AG09309 (cell line): ENCODE measurements at places on chromosomes 5 and 9.
A peak's percentile ranks its signal among the peaks of the same experiment; 100 is the strongest.

DNA sequence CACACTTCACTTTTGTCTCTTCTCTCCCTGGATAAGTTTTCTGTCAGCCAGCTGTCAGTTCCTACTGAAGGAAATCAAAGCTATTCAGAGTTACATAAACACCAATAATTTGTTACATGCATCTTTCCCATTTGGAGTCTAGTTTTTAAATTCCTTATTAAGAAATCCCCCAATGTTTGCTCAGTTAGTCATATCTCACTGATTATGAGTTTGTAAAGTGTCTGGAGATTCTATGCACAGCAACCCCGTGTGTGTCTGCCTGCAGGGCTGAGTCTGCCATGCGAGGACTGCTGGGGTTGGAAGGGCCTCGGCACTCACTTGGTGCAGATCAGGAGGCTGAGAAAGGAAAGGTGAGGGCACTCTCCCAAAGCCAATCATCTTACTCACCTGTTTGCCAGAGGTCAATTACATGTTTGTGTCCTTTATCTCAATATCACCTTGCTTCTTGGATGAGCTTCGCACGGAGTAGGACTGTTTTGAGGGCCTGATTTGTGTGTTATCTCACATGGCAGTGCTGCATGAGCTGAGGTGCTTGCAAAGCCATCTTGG is 3.3 kb downstream of the ANKRD34B start:
- no peak for DNase-seq

DNA sequence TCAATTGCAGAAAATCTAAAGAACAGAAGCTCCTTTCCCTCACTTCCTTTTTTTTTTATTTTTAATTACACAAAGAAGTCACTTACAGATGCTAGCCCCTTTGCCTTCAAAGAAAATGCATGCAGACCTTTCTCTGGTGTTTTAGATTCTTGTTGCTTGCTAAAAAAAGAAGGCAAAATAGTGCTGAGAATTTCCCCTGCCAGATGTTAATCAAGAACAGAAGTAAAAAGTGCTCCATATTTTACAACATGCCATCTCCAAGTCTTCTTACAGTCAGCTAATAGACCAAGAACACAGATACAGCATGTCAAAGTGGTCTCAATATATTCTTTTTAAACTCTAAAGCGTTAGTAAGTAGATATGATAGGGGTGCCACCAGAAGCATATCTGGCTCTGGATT is 142.8 kb upstream of the RGMB start:
- DNase-seq, result no peak

DNA sequence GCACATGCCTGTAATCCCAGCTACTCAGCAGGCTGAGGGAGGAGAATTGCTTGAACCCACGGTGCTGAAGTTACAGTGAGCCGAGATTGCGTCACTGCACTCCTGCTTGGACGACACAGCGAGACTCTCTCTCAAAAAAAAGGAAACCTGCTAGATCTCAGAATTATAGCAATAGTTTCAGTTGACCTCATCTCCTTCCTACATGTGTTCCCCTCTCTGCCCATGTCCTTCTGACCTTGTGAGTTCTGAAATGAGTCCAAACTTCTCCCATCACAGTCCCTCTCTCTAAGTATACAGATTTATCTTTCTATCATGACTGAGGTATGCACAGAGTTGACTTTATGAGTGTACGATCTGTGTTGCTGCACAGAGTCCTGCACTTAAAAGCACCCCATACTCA is 44.6 kb upstream of the SHOC1 start:
- no peak for DNase-seq

DNA sequence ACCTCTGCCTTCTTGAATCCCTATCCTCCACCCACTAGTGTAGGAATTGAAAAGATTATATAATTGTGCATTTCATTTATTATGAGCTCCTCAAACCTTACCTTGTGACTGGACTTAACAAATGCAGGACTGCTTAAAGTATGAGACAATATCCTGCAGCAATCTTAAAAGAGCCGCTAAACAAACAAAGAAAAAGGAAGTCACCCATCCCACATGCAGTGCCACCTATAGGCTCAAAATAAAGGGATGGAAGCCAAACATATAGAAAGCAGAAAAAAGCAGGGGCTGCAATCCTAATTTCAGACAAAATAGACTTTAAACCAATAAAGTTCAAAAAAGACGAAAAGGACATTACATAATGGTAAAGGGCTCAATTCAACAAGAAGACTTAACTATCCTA is 8.7 kb downstream of the PCAT7 start:
- no peak for DNase-seq

- DNase-seq, result no peak
Measured at GRCh38 chr5:180328296-180329137, 24.6 kb downstream of the GFPT2 start.

GRCh38 chr9:91953718-91954117 is 3.7 kb upstream of the ROR2 start:
- DNase-seq, result no peak

GRCh38 chr9:109179801-109180523 is 12.9 kb upstream of the FRRS1L start:
- DNase-seq, result no peak

DNA sequence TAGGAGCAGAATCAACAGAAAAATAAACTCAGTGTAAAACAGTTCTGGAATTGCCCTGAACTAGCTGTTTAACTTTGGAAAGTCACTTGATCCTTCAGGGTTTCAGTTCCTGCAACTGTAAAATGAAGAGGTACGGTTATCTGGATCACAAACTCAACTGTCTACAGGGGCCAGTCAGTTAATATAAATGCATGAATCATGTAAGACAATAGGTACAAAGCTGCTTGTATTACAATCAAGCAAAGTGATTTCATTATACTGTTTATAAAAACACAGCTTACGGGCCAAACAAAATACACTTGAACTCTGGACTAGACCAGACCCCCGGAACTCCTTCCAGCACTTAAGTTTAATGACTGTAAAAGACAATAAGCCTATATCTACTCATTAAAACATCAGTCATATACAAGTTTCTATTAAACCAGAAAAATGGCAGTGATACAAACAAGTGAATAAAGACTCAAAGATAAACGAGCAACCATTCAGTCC is 73.0 kb downstream of the MRPS27 start:
- DNase-seq, result no peak

GRCh38 chr5:52893863-52894262 is 95.3 kb upstream of the ITGA2 start:
- DNase-seq, result no peak

- no peak for DNase-seq
Measured at GRCh38 chr5:32990593-32991420, 279.7 kb downstream of the NPR3 start.

GRCh38 chr9:99024959-99025358 is 80.0 kb upstream of the TGFBR1 start:
- no peak for DNase-seq

GRCh38 chr5:152673601-152674000 is 268.5 kb upstream of the NMUR2 start:
- no peak for DNase-seq

- no peak for DNase-seq
Measured at GRCh38 chr5:33260098-33260497, 180.7 kb upstream of the TARS1 start.

GRCh38 chr5:145718956-145719355 is 116.2 kb downstream of the PRELID2 start:
- DNase-seq, result no peak

GRCh38 chr5:172436078-172436878 is 18.0 kb downstream of the SH3PXD2B start:
- no peak for DNase-seq

GRCh38 chr9:109507421-109507838 is 9.3 kb upstream of the PTPN3 start:
- peak; percentile 73 for DNase-seq

- DNase-seq, result no peak
Measured at GRCh38 chr5:138243794-138244193, 30.6 kb downstream of the GFRA3 start.

GRCh38 chr5:134647750-134648424 is 698 bp upstream of the SEC24A start:
- DNase-seq, result peak; percentile 37

DNA sequence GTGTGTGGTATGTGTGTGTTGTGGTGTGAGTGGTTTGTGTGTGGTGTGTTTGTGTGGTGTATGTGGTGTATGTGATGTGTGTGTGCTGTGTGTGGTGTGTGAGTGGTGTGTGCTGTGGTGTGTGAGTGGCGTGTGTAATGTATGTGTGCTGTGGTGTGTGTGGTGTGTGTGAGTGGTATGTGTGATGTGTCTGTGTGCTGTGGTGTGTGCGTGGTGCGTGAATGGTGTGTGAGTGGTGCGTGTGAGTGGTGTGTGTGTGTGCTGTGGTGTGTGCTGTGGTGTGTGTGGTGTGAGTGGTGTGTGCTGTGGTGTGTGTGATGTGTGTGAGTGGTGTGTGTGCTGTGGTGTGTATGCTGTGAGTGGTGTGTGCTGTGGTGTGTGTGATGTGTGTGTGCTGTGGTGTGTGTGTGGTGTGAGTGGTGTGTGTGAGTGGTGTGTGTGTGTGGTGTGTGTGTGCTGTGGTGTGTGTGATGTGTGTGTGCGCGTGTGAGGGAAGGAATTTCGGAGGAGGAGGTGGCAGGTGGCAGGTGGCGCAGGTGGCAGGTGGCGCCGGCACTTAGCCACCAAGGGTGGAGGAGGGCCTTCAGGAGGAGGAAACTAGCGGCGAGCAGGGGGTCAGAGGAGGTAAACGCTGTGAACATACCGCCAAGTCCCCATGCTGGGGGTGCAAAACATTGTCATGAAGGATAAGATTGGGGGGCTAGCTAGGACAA is 191.8 kb downstream of the MELK start:
- no peak for DNase-seq

- peak; percentile 44 for DNase-seq
Measured at GRCh38 chr9:124040186-124040931, 28.8 kb downstream of the LHX2 start.

DNA sequence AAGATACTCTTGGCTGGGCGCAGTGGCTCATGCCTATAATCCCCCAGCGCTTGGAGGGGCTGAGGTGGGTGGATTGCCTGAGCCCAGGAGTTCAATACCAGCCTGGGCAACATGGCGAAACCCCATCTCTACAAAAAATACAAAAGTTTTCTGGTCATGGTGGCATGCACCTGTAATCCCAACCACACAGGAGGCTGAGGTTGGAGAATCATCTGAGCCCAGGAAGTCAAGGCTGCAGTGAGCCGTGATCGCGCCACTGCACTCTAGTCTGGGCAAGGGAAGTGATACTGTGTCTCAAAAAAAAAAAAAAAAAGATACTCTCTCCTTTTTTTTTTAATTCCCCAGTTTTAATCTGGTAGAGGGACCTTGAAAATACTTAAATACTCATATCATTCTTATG is 15.0 kb downstream of the ANKRD33B start:
- no peak for DNase-seq

GRCh38 chr9:38662763-38663593 is 42.6 kb upstream of the ANKRD18A start:
- DNase-seq, result no peak

GRCh38 chr5:90514520-90514919 is 14.9 kb downstream of the LYSMD3 start:
- DNase-seq, result no peak

- DNase-seq, result no peak
Measured at GRCh38 chr9:130756455-130757152, 63.0 kb downstream of the EXOSC2 start.
